ENCODE measurements at places on chromosomes 5 and 9.

- DNase-seq: no peak
These were observed 197.8 kb downstream of the FRMD3 start for GRCh38 chr9:83340451-83340850.

DNA sequence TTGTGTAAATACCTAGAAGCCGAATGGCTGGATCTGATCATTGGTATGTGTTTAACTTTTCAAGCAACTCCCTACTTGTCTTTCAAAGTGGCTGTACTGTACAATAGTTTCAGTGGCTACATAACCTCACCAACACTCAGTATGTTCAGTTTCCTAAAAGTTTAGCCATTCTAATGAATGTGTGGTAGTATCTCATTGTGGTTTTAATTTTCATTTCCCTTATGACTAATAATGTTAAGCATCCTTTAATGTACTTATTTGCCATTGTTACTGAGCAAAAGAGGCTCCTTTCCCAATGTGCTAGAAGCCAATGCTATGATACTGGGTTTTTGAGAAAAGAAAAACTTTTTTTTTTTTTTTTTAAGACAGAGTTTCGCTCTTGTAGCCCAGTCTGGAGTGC lies 27.8 kb upstream of the ALDOB start:
- no peak for DNase-seq

DNA sequence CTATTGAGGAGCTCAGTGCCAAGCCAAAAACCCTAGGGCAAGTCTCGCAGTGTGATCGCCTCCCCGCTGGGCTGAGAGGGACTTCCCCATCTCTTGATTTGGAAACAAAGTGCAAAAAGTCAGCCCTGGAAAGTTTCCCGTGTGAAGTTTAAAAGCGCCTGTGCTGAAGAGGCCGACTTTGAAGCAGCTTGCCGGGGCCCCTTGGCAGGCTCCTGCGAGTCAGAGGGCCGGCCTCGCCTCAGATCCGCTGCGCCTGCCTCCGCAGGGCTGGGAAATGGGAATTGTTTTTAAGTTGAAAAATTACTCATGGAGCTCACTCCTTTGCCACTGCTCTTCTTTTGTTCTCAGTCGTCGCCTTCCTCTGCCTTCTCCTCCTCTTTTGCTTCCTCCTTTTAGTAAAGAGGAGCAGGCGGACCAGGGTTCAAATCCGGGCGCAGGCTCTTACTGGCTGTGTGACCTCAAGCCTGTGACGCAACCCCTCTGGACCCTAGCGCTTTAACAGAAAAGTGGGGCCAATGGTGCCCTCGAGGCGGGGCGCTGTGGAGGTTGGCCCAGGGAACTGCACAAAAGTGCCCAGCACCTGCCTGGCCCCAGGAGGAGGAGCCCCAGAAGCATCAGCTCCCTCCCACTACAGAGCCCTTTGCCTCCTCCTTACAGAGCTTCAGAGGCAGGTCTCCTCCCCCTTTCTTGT lies 14.7 kb upstream of the LHX2 start:
- no peak for DNase-seq

GRCh38 chr9:14574173-14574572 lies 119.1 kb downstream of the ZDHHC21 start:
- DNase-seq: no peak

- DNase-seq: no peak
These were observed 56.6 kb downstream of the PSMB7 start for GRCh38 chr9:124358631-124359030.

Data from retinal pigment epithelial cell (primary cell).